Stimulated activated CD8-positive, alpha-beta memory T cell treated with anti-CD3 and anti-CD28 coated beads, Interleukin-15, amount 100 ng/mL, for 48 hours (primary cell): ENCODE measurements at places on chromosomes 7 and 10.

DNA sequence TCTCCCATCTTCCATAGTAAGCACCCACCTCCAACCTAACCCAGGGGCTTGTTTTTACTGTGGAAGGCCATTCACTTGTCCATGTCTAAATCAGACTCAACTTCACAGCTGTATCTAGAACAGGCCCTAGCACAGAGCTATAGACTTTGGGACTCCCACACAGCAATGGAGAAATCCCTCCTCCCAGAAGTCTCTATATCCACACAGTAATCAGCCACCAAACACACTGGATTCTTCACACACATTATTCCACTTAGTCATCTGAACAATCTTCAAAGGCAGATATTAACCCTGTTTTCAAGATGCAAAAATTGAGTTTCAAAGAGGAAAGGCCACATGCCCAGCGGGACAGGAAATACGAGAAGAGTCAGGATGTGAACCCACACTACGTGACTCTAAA, 81.8 kb downstream of the MALSU1 start:
- DNase-seq: no peak

- no peak for DNase-seq
These were observed 49.3 kb upstream of the GNA12 start for GRCh38 chr7:2893411-2893861.

DNA sequence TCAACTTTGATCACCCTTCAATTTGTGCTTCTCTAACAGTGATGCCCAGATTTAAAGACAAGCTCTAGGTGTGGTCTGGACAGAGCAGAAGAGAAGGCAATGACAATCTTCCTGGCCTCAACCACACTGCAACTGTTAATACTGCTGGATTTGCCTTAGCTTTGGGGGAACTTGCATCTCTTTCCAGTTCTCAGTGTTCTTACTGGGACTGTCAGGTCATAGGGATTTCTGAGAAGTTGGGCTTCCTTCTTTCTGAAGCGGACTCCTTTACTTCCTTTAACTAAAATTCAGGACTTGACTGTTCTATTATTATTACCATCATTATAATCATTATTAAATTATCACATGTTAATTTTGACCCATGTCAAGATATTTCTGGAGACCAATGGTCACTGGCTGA, 80.8 kb downstream of the OSBPL3 start:
- no peak for DNase-seq

DNA sequence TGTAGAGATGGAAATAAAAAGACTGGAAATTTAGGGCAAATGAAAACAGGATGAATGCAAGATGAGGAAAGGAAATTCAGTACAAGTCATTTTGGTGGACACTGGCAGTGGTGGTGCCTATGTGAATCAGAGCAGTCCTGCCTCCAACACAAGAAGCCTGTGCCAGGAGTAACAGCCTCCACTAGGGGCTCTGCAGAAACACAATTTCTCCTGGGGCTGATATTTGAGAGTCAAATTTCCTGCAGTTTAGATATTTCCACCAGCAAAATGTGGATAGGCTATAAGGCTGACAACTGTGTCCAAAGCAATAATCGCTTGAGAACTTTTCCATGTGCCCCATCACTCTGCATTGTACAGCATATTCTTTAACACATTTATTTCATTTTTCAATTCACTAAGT, 4.7 kb upstream of the PLXDC2 start:
- no peak for DNase-seq

DNA sequence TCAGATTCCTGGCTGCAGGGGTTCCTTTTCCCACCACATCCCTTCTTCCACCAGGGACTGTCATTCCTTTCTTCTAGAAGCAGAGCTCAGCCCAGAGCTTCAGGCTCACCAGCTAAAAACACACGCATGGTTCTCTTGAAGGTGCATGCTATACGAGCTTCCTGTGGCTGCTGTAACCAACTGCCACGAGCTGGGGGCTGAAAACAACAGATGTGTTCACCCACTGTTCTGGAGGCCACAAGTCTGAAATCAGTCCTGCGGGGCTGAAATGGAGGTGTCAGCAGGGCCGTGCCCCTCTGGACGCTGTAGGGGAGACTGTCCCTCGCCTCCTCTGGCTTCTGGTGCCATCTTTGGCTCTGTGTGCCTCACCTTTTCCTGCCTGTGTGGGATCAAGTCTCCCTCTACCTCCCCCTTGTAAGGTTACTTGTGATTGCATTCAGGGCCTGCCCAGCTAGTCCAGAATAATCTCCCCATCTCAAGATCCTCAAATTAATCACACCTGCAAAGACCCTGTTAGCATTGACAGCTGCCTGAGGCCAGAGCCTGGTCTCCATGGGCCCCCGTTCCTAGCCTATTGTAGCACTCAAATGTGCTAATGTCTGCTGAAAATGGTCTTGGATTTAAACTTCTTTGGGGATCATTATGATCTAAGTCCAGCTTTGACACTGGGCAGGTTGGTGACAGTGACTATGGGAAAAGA, 13.7 kb downstream of the RAB19 start:
- no peak for DNase-seq
